Sigmoid colon (tissue), 7 donors: ENCODE measurements at places on chromosomes 7 and 10. TPM values are rescaled to one million over a fixed set of nuclear protein-coding genes. Genes with fewer than 3 reads are reported as not detected.

The TUBB8 gene
- total RNA-seq = not detected

The AKR1C4 gene
- not detected for total RNA-seq

The STEAP4 gene
- 12.7 TPM for total RNA-seq

The SAMD9L gene
- total RNA-seq = 13.6 TPM

The GFRA1 gene
- 115 TPM for total RNA-seq

The UMAD1 gene
- 15.6 TPM for total RNA-seq

The NODAL gene
- total RNA-seq = not detected

The SPDYE5 gene
- total RNA-seq = not detected

The TUBAL3 gene
- total RNA-seq = not detected

The RBM17 gene
- total RNA-seq = 52.4 TPM

The NKX1-2 gene
- not detected for total RNA-seq

The WIPF3 gene
- 0.71 TPM for total RNA-seq

The KAT6B gene
- total RNA-seq = 77.0 TPM

The ZNF365 gene
- not detected for total RNA-seq

The NOM1 gene
- total RNA-seq = 17.8 TPM

The CALML5 gene
- not detected for total RNA-seq

The PILRA gene
- 5.0 TPM for total RNA-seq

The TRPV5 gene
- total RNA-seq = not detected

The PI4K2A gene
- total RNA-seq = 13.6 TPM

The GBX1 gene
- not detected for total RNA-seq

The SFTPA2 gene
- total RNA-seq = not detected

The TMEM196 gene
- total RNA-seq = 0.16 TPM

The SRRM3 gene
- total RNA-seq = 1.6 TPM

The CEP55 gene
- 1.5 TPM for total RNA-seq

The LFNG gene
- 5.8 TPM for total RNA-seq

The GPNMB gene
- 68.8 TPM for total RNA-seq

The DNAJC12 gene
- total RNA-seq = 7.2 TPM

The NME8 gene
- total RNA-seq = not detected

The IL2RA gene
- not detected for total RNA-seq

The TCAF2 gene
- total RNA-seq = 2.1 TPM

The HNRNPF gene
- total RNA-seq = 101 TPM

The LLCFC1 gene
- total RNA-seq = not detected

The ANXA8 gene
- total RNA-seq = 0.55 TPM

The CPA2 gene
- total RNA-seq = not detected

The HOXA6 gene
- total RNA-seq = 10.0 TPM

The CDHR1 gene
- 0.33 TPM for total RNA-seq

The LAMB1 gene
- 172 TPM for total RNA-seq

The OR9A2 gene
- not detected for total RNA-seq

The CABCOCO1 gene
- total RNA-seq = 0.68 TPM

The LEP gene
- 0.27 TPM for total RNA-seq

The AGBL3 gene
- 1.1 TPM for total RNA-seq

The HOXA3 gene
- total RNA-seq = 14.3 TPM

The ETV1 gene
- total RNA-seq = 13.6 TPM

The FAM221A gene
- 10.7 TPM for total RNA-seq

The PNLIPRP1 gene
- not detected for total RNA-seq

The MOGAT3 gene
- not detected for total RNA-seq

The CPA4 gene
- not detected for total RNA-seq

The ITGB8 gene
- 9.0 TPM for total RNA-seq

The TLL2 gene
- total RNA-seq = 0.36 TPM

The HMX3 gene
- total RNA-seq = 0.83 TPM

The GPR158 gene
- total RNA-seq = 1.1 TPM

The CCDC172 gene
- not detected for total RNA-seq

The PTEN gene
- 180 TPM for total RNA-seq

The TET1 gene
- total RNA-seq = 6.4 TPM
